Thoracic aorta (tissue), 2 donors: ENCODE measurements at places on chromosomes 4 and X. TPM values are rescaled to one million over a fixed set of nuclear protein-coding genes. Genes with fewer than 3 reads are reported as not detected.

DNA sequence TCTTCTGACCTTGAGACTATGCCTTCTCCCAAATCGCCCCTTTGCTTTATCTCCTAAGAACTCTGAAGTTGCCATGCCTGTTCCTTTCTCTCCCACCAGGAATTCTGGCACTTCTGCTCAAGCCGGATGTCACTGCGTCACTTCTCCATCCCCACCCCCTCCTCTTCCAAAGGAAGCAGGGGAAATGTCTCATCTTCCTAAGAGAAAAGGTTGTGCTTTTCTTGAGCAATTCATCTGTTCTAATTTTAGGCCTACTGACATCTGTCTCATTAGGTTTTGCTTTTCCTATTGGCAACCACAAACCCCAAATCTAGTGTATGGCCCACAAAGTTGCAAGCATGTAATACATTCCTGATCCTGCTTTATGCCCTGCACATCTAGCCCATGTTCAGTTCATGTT lies 163.1 kb upstream of the PLAC1 start:
- H3K27me3 ChIP-seq: no peaks in the 10 kb centered on the region
- H3K36me3 ChIP-seq: no peaks in the 10 kb centered on the region
- H3K4me3 ChIP-seq: no peak overlapping the region
- no peak for DNase-seq

DNA sequence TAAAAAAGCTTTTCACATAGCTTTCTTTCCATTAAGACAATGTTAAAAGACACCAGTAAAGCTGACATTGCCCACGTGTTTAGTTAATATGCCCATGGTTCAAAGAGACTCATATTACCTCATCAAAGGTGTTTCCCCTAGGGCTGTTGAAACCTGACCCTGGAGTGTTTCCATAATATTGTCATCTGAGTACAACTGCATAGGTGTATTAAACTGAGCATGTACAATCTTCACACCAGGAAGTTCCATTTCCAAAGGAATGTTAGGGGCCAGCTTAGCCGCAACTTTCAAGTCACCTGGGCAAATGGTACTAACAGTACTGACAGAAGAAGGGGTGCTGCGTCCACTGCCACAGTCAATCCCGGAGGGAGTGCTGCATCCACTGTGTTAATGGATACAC lies 27.1 kb downstream of the PDLIM3 start:
- H3K27me3 ChIP-seq: no peaks in the 10 kb centered on the region
- no peak for DNase-seq
- H3K4me3 ChIP-seq: no peak overlapping the region
- H3K4me1 ChIP-seq: peaks cover 3% of the 10 kb centered on the region

DNA sequence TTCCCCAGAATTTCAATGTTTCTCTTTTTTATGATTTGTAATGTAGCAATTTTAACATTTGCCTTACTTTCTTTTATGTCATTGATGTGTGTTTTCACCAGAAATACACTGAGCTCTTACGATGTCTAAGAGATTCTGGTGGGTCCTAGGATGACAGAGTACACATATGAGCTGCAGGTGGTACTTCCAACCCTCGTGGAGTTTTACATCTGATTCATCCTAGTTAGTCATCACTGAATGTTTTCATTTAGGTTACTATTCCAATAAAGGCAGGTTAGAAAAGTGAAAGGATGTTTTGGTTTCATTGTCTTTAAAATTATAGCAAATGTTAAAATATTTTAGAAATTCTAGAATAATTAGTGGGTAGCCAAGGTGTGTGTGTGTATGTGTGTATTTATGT lies 605.9 kb downstream of the ADGRL3 start:
- no peak for DNase-seq
- H3K27ac ChIP-seq: no peak overlapping the region
- H3K4me1 ChIP-seq: no peaks in the 10 kb centered on the region
- H3K4me3 ChIP-seq: no peak overlapping the region
- no peaks in the 10 kb centered on the region for H3K27me3 ChIP-seq

DNA sequence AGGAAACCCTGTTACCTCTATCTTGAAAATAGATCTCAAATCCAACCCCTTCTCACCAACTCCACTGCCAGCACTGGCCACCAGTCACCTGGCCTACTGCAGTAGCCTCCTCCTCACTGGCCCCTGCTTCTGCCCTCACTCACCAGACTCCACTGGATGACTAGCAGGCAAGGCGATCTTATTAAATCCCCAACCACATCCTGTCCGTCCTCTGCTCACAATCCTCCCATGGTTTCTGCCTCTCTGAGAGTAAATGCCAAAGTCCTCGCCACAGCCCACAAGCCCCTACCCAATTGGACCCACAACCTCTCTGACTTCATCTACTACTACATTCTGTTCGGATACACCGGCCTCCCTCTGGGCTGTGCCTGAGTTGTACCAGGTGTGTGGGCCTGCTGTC lies 5.4 kb upstream of the PIM2 start:
- DNase-seq: no peak
- H3K4me1 ChIP-seq: no peaks in the 10 kb centered on the region
- H3K27me3 ChIP-seq: no peaks in the 10 kb centered on the region

GRCh38 chrX:118221733-118222132 lies 105.1 kb upstream of the KLHL13 start:
- no peak for DNase-seq
- H3K4me1 ChIP-seq: no peaks in the 10 kb centered on the region
- H3K27ac ChIP-seq: no peak overlapping the region
- H3K4me3 ChIP-seq: no peak overlapping the region

- no peaks in the 10 kb centered on the region for H3K36me3 ChIP-seq
- H3K4me1 ChIP-seq: no peaks in the 10 kb centered on the region
These were observed 432.5 kb upstream of the TENM3 start for GRCh38 chr4:181810711-181811110.

- no peak for DNase-seq
- no peaks in the 10 kb centered on the region for H3K4me1 ChIP-seq
- no peak within 1 kb of the TSS for H3K4me3 ChIP-seq
- no peaks in the 10 kb centered on the region for H3K27me3 ChIP-seq
These were observed at the start of gene ODAPH for GRCh38 chr4:75555294-75556164. Gene ODAPH, plus strand, starts transcription at chr4:75556066. Its CDS starts 17 bp downstream, at chr4:75556083.

Gene FUNDC2
- total RNA-seq: 43.7 TPM

Gene FGF16
- total RNA-seq: 0.99 TPM

Gene NXF2B
- not detected for total RNA-seq

Gene GLRB
- total RNA-seq: 7.9 TPM
